ENCODE measurements at places on chromosomes 16 and 17.

DNA sequence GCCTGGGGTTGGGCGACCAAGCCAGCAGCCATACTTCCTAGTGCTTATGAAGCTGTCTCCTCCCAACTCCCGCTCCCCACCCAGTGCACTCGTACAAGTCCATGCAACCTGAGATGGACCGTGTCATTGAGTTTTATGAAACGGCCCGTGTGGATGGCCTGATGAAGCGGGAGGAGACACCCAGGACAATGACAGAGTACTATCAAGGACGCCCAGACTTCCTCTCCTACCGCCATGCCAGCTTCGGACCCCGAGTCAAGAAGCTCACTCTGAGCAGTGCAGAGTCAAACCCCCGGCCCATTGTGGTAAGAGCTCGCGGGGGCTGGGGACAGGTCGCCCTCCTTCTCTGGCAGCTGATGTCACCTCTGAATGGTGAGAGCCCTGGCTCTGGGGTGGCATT, 11.0 kb upstream of the KATNB1 start:
- no peak for DNase-seq

- DNase-seq: no peak
Measured at GRCh38 chr16:63789603-63790002, 1332.3 kb downstream of the CDH11 start.

GRCh38 chr16:54325616-54326265, 39.2 kb upstream of the IRX3 start:
- no peak for DNase-seq

DNA sequence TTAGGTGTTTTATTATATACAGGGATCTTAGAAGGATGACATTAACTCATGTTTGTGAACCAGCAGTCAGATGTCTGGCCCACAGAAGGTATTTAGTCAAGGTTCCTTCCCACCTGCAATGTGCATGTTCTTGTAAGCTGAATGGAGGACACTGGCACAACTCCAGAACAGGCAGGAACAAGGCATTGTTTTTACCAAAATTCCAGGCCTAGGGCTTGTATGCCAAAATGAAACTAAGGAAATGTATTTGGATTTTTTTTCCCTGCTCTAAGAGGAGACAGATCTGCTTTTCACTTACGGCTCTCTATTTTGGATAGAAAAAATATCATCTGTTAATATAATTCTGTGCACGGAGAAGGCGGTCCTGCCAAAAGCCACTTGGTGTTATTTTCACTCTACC, 312.5 kb downstream of the GRIN2A start:
- no peak for DNase-seq

GRCh38 chr17:82065638-82066303, at the start of gene DUS1L:
DUS1L (minus strand) TSS chr17:82065804; CDS start chr17:82065059, 745 bp downstream.
- peak; percentile 76 for DNase-seq

GRCh38 chr17:45841883-45842525, 2.7 kb upstream of the SPPL2C start:
- no peak for DNase-seq

GRCh38 chr17:58269557-58270291, 11.0 kb downstream of the MPO start:
- DNase-seq: no peak

DNA sequence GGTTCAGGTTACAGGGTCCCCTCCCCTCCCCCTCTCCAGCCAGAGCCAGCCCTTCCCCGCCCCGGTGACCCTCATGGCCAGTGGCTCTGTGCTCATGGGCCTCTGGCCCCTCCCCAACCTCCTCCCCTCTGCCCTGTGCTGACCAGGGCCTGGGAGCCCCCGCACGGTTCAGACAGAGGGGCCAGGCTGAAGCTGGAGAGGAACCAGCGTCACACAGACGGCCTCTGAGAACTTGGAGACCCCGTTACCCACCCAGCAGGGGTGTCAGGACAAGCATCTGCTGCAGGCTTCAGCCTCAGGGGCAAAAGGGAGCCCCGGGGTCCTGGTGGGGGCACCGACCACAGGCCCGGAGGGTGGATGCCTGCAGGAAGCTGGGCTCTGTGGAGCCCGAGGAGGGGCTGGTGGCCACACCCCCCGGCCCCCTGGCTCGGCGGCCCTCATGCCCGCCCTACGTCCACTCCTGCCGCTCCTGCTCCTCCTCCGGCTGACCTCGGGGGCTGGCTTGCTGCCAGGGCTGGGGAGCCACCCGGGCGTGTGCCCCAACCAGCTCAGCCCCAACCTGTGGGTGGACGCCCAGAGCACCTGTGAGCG, at the start of gene WFIKKN1:
WFIKKN1 (plus strand) TSS at position 171 of the 591 bp plus-strand sequence; CDS start at position 440, 269 bp downstream.
- no peak for DNase-seq

DNA sequence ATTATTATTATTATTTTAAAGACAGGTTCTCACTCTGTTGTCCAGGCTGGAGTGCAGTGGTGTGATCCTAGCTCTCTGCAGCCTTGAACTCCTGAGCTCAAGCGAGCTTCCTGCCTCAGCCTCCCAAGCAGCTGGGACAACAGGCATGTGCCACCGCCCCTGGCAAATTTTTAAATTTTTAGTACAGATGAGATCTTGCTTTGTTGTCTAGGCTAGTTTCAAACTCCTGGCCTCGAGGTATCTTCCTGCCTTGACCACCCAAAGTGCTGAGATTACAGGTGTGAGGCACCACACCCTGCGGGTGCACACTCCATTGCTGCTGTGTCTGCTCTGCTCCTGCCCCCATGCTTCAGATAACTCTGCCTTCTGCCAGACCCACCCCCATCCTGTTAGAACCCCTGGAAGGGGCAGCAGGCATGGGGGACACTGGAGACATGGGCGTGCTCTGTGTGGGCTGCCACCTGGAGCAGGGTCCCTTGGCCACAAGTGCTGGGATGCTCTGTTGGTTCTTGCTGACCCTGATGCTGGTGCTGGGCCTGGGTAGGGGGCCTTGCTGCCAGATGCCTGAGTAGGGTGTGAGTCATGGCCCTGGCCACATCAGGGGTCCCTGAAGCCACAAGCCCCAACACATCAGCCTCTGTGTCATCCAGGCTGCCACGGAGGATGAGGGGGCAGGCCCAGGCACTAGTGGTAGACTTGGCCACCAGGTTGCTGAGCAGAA, 2.6 kb downstream of the GGT6 start:
- no peak for DNase-seq

DNA sequence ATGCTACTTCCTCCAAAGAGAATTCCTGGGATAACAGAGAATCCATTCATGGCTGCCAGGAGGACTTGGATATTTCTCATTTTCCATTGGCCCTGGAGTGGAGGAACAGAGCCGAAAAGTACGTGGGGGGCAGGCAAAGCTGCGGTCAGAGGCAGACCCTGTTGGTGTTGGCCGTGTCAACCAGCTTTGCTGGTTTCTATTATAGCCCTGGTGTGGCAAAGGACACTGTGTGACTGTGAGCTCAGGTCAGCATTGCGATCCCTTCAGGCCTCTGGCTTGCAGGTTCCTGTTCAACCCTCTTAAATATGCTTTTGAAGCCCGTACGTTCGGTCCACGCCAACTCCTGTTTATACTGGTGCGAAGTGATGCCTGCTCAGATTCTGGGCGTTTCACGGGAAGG, 596.2 kb downstream of the MAF start:
- no peak for DNase-seq

- no peak for DNase-seq
Measured at GRCh38 chr16:89020068-89020924, 43.3 kb upstream of the CBFA2T3 start.

- no peak for DNase-seq
Measured at GRCh38 chr17:75828076-75828400, 16.2 kb downstream of the UNC13D start.

DNA sequence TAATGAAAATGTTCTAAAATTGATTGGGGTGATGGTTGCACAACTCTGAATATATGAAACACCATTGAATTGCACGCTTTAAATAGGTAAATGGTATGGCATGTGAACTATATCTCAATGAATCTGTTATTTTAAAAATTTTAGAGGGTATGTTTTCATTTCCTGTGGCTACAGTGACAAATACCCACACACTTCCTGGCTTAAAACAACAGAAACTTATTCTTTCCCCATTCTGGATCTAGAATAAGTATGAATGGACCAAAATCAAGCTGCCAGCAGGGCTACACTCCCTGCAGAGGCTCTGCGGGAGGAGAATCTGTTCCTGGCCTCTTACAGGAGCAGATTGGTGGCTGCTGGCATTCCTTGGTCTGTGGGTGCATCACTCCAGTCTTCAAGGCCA, 11.3 kb upstream of the PECAM1 start:
- no peak for DNase-seq

DNA sequence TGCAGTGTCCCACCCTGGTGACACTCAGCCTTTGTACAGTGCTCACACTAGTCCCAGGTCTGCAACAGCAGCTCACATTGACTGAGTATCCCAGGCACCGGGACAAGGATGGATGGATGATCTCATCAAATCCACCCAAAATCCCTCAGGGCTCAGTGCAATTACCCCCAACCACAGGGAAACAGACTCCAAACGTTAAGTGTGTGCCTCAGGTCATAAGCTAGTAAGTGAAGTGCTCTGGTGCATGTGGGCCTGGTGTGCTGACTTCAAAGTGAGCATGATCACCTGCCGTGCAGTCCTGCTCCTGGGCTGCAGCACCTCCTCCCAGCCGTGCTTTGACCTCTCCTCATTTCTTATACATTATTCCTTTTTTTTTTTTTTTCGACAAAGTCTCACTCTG, 31.2 kb upstream of the CD300E start:
- DNase-seq: no peak
